Brain (organoid and tissue), 16 donors: ENCODE measurements at places on chromosomes 1 and 21.

DNA sequence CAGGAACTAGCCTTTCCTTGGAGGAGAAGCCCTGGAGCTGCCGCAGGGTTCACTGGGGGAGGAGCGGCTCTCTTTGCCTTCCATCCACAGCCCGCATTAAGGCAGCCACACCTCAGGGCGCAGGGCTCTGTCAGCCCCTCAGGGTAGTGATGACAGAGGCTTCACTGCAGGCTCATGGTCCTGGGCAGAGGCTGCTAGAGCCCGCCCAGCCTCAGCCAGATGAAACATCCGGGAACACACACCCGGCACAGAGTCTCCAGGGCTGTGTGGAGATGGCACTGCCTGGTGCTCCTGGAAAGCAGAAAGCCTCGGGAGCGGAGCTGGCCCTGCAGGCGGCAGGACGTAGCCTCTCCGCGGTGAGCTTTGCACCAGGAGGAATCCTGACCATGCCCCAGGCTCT lies 29.4 kb upstream of the PEX10 start:
- DNase-seq = no peak

- no peak for DNase-seq
Observed at GRCh38 chr21:35163411-35163810, 114.3 kb upstream of the RUNX1 start.

DNA sequence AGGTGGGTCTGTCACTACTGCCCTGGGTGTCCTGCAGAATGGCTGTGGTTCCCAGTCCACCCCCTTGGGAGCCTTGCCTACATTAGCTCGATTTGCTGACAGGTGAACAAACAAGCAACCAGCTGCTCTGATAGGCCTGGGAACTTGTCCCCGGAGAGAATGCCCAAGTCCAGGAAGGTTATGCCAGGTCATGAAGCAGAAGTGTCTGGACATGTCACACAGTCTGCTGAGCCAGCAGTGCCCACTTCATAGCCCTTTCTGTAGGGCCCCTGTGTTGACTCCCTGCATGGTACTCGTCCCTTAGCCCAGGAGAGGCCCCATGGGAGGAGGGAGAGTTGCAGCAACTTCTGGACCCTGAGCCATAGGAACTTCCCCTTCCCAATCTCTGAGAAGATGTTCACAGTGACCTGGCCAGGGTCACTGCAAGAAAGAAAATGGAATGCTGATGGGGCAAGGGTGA lies 31.0 kb downstream of the UCK2 start:
- no peak for DNase-seq

DNA sequence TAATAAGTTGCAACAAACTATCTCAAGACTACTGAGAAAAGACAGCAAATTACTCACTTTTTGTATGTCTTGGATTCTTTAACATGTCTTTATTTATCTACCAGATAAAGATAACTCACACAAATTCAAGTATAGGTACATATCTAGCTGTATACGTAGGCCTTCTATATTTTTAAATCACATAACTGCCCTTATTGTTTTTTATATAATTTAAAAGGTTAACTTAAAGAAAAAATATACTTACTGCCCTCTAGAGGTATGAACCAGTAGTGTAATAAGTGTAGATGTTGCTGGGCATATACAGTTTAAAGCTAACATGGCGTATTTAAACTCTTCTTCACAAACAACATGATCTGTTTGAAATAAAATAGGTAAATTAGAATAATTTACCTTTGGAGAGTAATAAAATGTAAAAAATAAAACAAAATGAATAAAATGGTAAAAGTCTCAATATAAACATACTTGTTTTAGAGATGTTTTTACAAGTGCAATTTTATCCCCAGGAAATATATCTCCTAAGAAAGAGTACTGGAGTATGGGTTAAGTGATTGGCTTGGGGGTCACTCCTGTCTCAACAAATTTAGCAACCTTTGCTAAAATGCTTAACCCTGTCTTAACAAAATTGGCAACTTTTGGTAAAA lies 235.2 kb downstream of the KCNT2 start:
- DNase-seq = peak; percentile 18

- DNase-seq = no peak
Observed at GRCh38 chr1:97902067-97902466, 18.8 kb downstream of the DPYD start.

DNA sequence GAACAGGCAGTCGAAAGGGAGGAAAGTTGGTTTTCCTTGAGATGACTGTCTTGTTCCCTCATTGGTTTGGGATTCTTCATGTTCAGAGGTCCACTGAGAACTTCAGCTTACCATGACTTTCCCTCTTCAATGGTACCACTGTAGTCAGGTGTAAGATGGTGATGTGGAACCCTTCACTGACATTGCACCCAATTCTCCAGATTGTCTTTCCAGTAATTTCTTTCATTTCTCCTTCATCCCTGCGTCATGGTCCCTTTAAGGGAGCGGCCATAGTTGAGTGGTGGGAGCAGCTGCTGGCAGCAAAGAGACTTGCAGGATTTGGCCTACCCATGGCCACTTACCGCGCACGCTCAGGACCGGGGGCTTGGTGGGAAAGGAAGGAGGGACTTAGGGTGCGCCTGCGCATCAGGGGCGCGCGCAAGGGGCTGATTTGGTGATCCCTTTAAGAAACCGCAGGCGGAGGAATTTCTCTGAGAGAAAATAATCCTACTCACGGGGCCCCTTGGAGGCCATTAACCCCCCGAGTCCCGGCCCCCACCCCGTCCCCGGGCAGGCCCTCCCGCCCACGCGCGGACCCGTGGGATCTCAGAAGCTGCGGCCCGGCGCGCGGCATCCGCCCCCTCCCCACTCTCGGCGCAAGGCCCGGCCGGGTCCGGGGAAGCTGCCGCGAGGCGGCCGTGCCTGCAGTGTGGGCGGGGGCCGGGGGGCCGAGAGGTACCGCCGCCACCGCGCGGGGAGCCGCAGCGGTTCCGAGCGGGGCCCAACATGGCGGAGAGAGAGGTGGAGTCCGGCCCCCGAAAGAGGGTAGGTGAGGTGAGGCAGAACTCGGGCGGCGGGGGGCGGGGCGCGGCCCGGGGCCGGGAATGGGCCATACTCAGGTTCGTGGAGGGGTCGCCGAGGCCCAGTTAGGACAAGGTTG lies at the start of gene ZMYM4:
Gene ZMYM4 (plus strand): TSS at position 428 of the 919 bp plus-strand sequence. CDS start 338 bp downstream, at position 766.
- peak; percentile 99 for DNase-seq

DNA sequence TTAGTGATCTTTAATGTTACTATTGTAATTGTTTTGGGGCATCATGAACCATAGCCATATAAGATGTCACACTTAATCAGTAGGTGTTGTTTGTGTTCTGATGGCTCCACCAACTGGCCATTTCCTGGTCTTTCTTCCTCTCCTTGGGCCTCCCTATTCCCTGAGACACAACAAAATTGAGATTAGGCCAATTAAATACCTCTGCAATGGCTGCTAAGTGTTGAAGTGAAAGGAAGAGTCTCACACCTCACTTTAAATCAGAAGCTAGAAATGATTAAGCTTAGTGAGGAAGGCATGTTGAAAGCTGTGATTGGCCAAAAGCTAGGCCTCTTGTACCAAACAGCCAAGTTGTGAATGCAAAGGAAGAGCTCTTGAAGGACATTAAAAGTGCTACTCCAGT lies 30.7 kb downstream of the PPP2R5A start:
- no peak for DNase-seq

GRCh38 chr1:6459850-6460265 lies 6.1 kb downstream of the TNFRSF25 start:
- DNase-seq = no peak

GRCh38 chr1:68185743-68186142 lies 46.6 kb downstream of the WLS start:
- no peak for DNase-seq

DNA sequence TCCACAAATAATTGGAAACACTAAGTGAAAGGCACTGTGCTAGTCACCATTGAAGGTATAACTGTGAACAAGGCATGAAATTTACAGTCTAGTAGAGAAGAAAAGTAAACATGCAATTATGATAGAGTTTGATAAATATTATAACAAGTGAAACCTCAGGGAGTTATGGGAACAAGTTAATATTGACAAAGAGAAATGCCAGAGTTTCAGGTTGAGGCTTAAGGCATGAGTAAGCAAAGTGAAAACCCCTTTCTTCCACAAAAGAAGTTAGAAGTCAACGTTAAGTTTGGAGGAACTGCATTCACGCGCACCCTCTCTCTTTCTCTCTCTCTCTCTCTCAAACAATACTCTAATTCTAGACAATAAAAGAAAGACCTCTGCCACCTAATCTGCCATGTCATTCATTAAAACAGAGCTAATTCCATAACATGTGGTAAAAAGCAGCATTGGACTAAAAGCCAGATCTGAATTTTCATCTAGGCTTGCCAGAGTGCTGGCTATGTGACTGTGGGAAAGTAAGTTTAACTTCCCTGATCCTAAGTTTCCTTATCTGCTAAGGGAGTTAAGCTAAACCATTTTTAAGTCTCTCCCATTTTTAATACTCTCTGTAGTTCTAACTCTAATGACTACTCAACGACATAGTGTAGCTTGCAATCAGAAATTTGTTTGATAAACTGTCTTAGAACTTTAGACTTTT lies 22.0 kb downstream of the SLC44A5 start:
- no peak for DNase-seq

DNA sequence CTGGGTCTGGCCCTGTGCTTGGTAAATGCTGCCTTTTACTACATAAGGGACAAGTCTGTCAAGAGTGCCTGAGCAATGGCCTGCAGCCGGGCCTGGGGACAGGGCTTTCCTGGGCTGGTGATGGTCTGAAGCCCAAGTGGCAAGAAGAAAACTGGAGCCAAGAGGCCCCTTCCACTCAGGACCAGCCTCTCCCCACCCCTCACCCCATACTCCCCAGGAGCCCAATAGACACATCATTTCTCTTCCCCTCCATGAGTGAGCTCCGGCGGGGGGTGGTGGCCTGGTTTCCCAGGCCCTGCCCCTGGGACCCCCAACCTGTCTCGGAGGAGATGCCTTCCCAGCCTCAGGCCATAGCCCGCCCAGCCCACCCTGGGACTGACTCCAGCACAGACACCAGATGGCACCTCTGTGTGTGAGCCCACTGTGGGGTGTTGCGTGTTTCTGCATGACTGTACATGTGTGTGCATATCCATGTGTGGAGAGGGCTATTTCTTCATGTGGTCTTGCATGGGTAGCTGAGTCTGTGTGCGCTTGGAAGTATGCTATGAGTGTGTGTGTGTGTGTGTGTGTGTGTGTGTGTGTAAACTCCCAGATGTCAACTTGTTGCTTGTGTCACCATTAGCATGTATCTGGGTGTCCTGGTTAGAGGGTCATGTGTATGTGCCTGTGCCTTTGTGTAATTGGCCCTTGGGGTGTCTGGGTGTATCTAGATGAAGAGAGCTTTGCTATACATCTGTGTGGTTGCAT lies 14.3 kb upstream of the LRP8 start:
- no peak for DNase-seq

- no peak for DNase-seq
Observed at GRCh38 chr1:89425056-89425455, 61.2 kb downstream of the GBP6 start.

- DNase-seq = no peak
Observed at GRCh38 chr1:151887028-151887427, 22.3 kb downstream of the THEM4 start.

DNA sequence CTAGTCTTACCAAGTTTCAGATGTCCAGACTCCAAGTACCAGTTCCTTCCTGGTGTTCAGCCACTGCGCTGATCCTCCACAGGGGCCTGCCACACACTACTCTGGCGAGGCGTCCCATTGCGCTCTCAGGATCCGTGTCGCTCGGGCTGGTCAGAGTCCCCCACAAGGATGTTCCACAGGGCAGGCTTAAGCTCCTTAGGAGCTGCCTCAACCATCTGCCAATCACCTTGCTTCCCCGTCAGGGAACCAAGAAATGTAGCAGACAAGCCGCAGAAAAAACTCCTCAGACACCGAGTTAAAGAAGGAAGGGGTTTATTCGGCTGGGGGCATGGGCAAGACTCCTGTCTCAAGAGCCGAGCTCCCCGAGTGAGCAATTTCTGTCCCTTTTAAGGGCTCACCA lies 9.8 kb downstream of the OR2W3 start:
- DNase-seq = no peak

DNA sequence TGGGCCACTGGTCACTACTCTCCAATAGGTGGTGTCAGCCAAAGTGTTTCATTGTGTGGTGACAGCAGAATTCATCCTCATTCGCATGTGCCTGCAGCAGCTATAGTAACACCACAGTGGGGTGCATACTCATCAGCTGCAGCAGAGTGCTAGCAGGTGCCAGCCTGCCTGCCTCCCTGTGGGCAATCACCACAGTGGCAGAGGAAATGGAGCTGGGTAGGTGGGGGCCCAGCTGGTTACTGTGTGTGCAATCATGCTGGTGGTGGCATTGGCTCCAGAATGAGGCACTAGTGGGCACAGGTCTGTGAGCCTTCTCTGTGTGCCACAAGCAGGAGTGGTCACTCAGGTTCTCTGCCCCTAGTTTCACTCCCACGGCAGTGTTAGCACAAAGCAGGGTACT lies 579.2 kb downstream of the PTPRC start:
- DNase-seq = no peak

GRCh38 chr1:66312271-66312990 lies 221.5 kb upstream of the SGIP1 start:
- peak; percentile 14 for DNase-seq

DNA sequence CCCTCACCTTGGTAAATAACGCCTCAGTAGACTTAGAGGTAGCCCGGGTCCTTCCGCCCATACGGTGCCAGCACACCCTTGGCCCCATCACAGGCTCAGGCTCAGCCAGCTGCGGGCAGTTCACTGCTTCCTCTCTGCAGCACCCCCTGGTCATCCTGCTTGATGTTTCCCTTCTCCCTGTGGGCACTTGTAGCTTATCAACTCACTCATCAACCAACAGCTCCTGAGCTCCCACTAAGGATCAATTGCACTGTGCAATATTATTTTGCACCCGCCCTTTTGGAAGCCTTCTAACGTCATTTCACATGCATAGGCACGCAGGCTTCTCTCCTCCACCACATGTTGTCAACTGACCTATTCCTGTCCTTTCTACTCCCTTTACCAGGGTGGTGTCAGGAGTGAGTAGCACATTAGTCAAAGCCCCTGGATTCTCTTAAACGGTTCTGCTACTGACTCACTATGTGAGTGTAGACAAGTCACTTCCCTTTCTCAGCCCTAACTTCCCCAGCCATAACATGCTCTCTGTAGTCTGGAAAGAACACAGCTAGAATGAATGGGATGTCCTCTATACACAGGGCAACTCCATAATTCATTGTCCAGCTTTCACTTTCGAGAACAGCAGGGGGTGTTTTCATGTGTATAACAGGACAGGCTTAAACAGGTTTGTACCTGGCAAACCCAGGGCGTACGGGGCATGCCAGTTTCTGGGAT lies 47.1 kb upstream of the IRF2BP2 start:
- no peak for DNase-seq

DNA sequence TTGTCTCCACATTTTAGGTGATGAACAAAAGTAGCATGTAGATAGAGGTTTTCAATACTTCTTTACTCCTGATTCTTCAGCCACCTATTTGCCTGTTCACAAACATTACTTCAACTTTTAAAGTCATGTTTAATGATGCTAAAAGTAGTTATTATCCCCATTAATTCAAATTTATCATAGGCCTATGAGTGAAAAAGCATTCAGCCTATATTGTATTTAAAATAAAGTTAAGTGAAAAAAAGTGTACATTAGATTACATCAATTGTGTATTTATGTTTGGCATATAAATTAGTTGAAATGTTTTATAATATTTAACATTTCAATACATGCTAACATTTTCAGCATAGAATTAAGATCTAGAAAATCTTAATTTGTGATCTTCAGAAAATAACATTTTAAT lies 10.5 kb downstream of the CDKN2C start:
- no peak for DNase-seq
